ENCODE measurements at places on chromosomes 4 and X.

DNA sequence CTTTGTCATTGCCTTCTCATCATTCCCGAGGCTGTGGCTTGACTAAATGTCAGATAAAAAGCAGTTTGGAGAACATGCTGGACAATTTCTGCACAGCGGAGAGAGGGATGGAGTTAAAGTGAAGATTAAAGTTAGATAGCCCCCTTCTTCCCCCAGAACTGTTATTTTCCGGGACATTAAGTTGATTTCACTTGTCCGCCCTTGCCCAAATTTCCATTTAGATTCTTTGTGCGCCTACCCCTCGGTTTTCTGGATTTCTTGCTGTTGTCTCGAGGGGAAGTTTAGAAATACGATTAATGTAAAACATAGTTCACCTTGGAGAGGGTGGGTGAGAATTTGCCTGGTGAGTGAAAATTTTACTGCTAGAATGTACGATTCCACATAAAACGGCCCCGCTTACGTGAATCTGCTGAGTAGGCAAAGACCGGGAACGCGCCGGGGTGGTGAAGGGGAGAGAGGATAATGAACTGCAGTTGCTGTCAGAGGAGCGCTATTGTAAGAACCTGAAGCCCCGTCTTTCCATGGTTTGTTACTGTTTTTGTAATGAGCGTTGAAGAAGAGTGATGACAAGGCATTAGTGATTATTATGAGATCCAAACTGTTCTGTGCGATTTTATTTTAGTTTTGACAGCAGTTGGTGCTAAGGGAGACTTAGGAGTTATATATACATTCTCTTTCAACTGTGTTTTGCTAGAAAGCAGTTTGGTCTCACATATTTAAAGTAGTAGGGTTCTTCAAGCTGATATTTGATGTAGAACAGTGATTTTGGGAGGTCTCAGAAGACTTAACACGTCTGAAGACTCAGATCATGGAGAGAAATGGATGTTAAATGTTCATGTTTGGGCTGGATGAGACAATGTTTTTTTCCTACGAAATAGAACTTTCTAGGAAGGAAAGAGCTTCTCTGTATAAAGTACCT, 73.0 kb downstream of the AFF1 start:
- DNase-seq = peak; percentile 50

GRCh38 chr4:80498725-80499124, 163.2 kb downstream of the CFAP299 start:
- DNase-seq = no peak

DNA sequence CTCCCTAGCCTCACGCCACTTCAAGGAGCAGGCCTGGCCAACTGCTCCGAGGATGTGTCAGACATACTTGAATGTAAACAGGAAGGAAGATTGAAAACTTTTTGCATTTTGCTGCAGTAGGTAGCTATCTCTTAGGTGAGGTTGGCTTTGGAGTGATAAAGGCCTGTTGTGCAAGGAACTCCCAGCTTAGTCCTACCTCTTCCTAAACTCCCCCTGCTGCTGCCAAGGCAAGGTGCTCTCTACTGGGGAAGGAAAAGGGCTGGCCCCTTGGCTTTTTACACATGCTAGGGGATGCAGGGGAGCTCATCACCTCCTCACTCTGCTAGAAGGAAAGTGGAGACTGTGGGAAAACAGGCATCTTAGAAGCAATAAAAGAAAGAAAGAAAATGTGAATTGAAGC, 10.7 kb upstream of the BRS3 start:
- no peak for DNase-seq

DNA sequence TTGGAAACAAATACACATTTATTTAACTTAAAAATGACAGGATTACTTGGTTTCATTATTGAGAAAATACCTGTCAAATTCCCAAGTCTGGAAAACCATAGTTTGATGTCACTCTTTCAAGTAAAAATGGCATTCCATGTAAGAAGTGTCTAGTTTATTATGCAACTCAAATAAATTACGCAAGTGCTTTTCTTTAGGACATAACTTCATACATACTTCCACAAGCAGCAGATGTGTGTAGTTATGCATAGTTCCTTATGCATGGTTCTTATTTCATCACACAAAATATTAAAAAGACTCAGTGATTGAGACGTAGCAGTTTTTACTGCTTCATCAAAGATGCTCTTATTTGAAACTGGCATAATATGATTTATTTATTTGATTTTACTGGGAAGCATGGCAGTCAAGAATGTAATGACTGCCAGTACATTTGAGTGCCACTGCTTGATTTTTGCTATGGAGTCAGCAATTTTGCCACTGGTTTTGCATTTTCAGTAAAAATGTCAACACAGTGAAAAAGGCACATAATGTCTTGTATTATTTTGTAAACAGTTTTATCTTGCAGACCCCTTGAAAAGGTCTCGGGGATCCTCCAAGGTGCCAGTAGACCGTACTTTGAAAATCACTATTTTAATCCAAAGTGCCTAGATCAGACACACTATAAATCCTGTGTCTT, 62.1 kb downstream of the CLCN3 start:
- DNase-seq = no peak

DNA sequence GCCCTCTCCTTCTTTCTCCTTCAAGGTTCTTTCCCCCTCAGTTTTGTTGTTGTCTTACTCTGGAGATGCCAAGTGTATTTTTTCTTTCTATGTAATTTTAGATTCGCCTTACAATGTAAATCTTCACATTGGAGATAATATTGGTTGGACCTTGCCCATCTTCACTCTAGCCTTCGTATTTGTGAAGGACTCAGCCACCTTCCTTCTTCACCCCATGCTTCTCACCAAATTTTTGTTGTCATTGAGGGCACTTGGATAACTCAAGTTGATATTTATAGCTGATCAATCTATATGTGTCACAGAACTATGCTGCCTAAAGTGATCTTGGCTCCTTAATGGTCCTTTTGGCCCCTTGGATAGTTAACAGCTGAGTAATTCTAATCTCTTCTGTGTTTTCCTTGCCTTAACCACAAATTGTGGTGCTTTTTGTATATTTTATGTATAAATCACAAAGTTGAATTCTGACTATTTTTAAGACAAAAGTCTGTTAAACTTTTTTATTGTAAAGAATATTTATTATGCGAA, 6.5 kb downstream of the SPRY1 start:
- no peak for DNase-seq

GRCh38 chr4:39792128-39792527, 94.2 kb downstream of the UBE2K start:
- DNase-seq = no peak

- DNase-seq = no peak
Observed at GRCh38 chrX:119757979-119758730, at the start of gene SOWAHD. TSS of gene SOWAHD (plus strand) at chrX:119758588. CDS start at chrX:119758668, 80 bp downstream.

GRCh38 chr4:47862297-47862696, 24.4 kb upstream of the CORIN start:
- no peak for DNase-seq

- no peak for DNase-seq
Observed at GRCh38 chrX:48818866-48819265, 7.4 kb upstream of the ERAS start.

DNA sequence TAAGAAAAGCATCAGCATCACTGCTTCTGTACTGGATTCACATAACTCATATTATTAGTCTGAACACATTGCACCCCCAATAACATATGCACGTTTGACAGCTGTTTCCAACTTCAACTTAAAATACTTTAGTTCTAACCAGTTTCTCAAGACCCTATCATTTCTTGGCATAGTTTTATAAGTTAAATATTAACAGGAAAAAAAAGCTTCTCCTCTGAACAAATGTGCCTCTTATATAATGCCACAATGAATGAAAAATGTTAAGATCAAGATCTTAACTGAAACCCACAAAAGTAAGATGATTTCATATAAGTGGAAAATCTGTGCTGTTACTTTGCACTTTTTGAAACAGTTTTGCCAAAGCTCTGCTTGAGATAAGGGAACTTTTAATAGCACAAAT, 652.8 kb upstream of the FAM241A start:
- DNase-seq = no peak

DNA sequence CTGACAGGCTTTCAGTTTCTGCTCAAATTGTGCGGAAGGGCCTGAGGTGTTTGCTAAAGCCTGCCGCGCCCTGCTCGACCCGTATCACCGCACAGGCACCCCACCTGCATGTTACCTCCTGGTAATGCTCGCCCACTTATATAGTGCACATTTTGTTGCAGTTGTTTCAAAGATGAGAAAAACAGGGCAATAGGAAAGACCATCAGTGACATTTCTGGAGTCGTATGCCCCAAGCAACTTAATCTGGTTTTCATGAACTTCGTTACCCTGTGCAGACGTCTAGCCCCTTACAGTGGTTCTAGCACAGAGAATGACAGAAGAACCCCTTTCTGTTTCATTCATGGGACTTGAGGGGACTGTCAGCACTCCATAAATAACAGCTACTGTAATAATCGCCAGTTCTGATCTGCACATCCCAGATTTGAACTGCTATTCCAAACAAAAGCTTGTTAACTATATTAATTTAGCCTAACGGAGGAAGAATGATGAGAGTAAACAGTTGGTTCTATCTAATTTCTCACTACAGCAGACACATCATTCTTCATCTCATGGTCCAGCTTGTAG, 940 bp upstream of the DCTD start:
- no peak for DNase-seq

DNA sequence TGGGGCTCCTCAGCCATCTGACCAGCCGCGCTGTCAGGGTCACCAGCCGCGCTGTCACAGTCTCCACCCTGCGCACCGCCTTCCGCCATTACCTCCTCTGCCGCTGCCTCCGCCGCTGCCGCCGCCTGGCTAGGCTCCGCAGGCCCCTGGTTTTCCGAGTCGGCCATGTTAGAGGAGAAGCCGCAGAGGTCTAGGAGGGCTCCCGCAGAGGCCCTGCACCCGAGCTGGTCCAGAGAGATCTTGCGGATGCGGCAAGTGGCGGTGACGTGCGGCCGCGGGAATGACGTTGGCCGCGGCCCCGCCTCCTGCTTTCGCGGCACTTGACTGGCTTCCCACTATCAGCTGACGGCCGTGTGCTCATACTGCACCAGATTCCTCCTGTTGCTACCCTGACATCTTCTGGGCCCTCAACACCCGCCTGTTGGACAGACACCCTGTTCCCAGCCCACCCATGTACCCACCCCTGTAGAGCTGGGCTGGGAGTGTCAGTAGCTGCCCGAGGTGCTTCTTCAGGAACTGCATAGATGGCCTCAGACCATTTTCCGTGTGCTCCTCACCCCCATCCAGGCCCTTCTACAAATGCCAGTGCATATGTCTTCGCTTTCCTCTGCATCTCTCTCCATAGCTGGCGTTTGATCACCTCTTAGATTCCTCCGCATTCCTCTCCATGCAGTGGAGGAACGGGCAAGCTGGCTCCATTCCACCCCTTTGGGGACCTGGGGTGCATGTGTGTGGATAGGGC, at the start of gene NAP1L5:
TSS of gene NAP1L5 (minus strand) at position 242 of the 742 bp plus-strand sequence. CDS start at position 167, 75 bp downstream.
- no peak for DNase-seq

GRCh38 chr4:38675146-38676121, 11.4 kb downstream of the KLF3 start:
- peak; percentile 87 for DNase-seq

GRCh38 chrX:44669626-44670025, 127.0 kb upstream of the FUNDC1 start:
- no peak for DNase-seq

DNA sequence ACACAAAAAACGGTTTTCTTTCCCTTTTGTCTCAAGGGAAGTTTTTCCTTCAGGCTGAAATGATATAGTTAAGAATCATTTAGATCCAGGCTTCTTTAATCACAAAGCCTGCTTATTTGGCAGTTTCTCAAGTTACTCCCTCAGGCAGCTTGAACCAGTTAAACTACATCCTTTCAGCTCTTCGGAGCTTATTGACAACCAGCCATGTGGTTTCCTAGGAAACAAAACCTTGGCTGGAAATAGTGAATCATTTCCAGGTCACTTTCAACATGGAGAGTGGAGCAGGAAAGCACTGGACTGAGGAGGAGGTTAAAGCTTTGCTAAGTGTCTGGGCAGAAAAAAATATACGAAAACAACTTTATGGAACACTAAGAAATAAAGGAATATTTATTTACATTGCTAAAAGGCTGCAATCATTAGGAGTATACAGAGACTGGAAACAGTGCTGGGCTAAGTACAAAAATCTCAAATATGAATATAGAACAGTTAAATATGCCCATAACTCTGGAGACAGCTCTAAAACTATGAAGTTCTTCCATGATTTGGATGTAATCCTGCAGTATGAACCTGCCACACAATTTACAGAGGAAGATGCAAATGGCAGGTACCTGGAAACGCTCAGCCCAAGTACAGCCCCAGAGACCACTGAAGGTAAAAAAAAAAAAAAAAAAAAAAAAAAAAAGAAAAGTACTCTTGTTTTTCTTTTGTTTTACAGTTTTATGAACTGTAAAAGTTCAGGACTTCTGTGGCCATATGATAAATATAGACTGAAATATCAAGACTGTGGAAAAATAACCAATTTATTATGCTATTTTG, 23.2 kb upstream of the AASDH start:
- DNase-seq = no peak

GRCh38 chr4:114132199-114132598, 152.8 kb upstream of the ARSJ start:
- DNase-seq = no peak

GRCh38 chrX:11499076-11500044, 166.4 kb downstream of the ARHGAP6 start:
- DNase-seq = no peak

- no peak for DNase-seq
Observed at GRCh38 chrX:26845056-26845455, 618.1 kb downstream of the PPP4R3C start.

DNA sequence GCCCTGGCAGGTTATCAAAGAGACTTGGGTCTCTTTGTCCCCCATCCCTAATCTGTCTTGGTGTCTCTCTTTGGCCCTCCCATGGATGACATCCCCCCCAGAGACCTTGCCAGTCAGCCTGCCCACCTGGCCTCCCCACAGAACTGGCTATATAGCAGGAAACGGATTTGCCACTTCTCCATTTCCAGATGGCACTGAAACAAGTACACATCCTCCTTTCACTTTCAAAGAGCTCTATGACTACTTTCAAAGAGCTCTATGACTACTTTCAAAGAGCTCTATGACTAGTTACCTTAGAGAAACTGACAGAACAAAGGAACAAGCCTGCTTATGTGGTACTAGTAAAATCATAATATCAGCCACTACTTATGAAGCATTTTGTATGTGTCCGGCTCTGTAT, 175.3 kb downstream of the MAML3 start:
- DNase-seq = peak; percentile 71

- DNase-seq = no peak
Observed at GRCh38 chrX:53290441-53291041, 9.2 kb upstream of the IQSEC2 start.

DNA sequence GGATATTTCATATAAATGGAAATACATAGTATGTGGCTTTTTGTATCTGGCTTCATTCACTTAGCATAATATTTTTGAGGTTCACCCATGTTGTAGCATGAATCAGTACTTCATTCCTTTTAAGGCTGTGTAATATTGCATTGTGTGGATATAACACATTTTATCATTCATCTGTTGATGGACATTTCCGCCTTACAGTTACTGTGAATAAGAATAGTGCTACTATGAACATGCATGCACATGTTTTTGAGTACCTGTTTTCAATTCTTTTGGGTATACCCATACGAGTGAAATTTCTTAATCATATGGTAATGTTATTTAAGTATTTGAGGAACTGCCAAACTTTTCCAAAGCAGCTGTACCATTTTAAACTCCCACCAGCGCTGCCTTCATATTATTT, 539.6 kb upstream of the DIPK2B start:
- DNase-seq = no peak

Measured in NAMALWA (cell line).